ENCODE measurements at places on chromosomes 1 and 21.

GRCh38 chr1:55844322-55844721 lies 629.2 kb upstream of the USP24 start:
- no peak for DNase-seq

DNA sequence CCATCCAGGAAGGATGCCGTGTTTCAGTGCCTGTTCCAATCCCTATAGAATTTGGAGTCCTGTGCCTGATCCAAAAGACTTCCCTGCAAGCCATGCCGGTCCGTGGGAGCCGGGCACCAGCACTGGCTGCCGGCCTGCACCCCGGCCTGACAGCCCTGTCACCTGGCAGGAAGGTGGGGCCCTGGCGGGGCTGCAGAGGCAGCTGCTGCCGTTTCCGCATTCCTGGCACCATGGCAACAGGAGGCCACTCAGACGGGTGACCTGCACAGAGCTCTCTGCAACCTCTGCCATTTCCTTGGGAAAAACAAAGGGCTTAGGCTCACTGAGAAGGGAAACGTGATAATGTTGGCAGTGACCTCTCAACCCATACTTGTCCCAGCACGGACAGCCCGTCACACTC lies 63.2 kb upstream of the TMEM51 start:
- peak; percentile 82 for DNase-seq

DNA sequence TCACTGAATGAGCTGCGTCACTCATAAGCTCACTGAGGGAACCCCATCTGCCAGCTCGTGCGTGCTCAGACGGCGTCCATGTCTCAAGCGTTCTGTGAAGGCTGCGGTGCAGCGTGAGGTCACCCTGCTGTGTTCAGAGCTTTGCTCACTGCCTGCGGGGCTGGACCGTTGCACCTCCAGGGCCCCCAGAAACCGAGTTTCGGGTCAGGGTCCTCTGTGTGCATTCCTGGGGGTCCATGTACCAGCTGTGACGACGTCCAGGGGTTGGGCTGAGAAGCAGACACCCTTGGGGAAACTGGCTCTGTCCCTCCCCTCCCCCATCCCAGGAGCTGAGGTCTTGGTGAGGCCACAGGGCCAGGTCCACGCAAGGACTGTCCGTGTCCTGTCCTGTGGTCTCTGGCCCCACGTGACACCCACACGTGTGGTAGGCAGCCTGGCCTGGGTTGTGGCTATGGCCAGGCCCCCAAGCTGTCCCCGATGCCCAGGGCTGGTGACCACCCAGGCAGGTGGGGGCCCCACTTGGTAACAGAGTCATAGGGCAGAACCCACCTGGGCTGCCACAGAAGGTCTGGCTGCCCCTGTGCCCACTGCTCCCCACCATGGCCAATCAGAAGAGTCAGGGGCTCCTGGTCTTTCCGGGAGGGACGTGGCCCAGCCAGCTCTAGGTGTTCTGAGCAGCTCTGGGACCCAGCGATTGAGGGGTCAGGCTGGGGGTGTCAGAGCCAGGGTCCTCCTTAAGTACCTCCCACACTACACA lies 24.4 kb downstream of the FTCD start:
- DNase-seq = no peak

DNA sequence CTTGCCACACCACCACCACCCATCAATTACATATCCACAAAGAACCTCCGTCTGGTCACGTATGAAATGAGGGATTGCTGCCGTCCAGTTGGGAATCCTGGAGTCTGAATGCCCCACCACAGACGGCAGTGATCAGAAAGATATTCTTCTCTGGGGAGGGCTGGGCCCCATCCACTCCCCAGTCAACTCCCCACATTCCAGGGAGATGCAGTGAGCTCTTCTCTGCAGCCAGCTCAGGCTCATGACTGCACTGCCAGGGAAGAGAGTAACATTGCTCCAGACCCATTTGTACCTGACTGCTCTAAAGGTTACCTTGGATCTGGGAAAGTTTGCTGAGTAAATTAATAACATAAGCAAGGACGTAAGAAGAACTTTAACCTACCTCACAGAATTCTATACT lies 18.3 kb downstream of the DEGS1 start:
- DNase-seq = no peak

DNA sequence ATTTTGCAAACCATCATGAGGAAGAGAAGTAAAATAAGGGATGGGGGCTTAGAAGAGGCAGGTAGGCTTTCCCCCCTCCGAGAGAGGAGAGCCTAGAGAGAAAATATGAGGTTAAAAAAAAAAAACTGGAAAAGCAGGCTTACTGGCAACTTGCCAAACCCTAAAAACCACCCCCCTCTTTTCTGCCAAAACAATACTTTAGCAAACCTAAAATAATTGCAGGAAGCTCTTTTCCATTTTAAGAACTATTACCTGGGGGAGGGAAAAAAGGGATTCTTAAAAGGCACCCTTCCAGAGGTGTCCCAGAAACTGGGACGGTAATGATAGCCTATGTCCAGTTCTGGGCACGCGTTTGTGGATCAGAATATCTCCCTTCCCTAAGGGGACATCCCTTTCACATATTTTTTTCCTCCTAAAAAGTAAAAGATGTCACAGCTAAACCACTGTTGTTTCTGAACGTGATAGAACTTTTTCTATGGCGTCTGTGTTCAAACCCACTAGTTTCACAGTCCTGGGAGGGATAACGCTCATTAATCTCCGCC lies 1.1 kb upstream of the NFIA start:
- DNase-seq = no peak

GRCh38 chr1:21124846-21125245 lies 51.9 kb downstream of the EIF4G3 start:
- DNase-seq = no peak

GRCh38 chr1:25500694-25501093 lies 42.7 kb upstream of the LDLRAP1 start:
- no peak for DNase-seq

- no peak for DNase-seq
Measured at GRCh38 chr21:31658053-31658452, 1.4 kb upstream of the SOD1 start.

DNA sequence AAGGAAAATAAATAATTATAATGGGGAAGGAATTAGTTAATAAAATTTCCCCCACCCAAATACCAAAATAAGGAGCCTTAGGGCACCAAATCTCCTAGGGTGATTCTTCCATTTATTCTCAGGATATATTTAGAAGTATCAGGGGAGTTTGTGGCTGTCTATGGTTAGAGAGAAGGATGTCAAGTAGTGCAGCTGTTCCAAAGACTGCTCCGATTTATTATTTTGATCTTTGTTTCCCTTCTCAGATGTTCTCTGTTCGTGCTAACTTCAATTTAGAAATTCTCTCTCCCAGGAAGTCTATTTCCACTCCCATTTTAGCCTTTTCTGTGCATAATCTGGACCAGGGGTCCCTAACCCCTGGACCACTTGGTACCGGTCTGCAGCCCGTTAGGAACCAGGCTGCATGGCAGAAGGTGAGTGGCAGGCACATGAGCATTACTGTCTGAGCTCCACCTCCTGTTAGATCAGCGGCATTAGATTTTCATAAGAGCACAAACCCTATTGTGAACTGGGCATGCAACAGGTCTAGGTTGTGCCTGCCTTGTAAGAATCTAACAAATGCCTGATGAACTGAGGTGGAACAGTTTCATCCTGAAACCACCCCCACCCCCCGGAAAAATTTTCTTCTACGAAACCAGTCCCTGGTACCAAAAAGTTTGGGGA lies 9.3 kb upstream of the MAST2 start:
- DNase-seq = no peak

DNA sequence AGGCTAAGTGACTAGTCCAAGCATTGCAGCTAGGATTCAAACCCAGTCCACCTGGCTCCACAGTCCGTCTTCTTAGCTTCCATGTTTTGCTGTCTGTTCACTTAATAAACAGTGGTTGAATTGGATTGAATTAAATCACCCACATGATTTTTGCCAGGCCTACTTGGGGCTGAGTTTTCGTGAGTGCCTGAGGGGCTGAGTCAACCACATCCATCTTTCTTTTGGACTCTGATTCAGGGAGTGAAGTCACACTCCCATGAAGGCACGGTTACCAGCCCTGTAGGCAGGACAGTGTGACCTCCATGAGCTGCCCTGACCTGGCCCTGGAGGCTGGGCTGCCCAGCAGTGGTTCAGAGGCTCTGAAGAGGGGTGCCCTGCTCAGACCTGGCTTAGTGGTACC lies 123.7 kb downstream of the ACTL8 start:
- DNase-seq = no peak

- peak; percentile 47 for DNase-seq
Measured at GRCh38 chr1:62508187-62508758, 71.4 kb downstream of the USP1 start.

GRCh38 chr1:156675210-156676113 lies 1.7 kb downstream of the NES start:
- DNase-seq = no peak

GRCh38 chr1:38814444-38814983 lies 45.1 kb downstream of the RRAGC start:
- no peak for DNase-seq

GRCh38 chr1:155015527-155016230 lies 13.1 kb downstream of the ZBTB7B start:
- DNase-seq = no peak

- DNase-seq = no peak
Measured at GRCh38 chr1:36889478-36890226, 144.7 kb downstream of the GRIK3 start.

GRCh38 chr1:89525169-89525855 lies 683 bp downstream of the LRRC8B start:
- peak; percentile 26 for DNase-seq

- no peak for DNase-seq
Measured at GRCh38 chr1:183403498-183403897, 14.7 kb downstream of the NMNAT2 start.

- DNase-seq = no peak
Measured at GRCh38 chr1:199837321-199837720, 190.2 kb upstream of the NR5A2 start.

DNA sequence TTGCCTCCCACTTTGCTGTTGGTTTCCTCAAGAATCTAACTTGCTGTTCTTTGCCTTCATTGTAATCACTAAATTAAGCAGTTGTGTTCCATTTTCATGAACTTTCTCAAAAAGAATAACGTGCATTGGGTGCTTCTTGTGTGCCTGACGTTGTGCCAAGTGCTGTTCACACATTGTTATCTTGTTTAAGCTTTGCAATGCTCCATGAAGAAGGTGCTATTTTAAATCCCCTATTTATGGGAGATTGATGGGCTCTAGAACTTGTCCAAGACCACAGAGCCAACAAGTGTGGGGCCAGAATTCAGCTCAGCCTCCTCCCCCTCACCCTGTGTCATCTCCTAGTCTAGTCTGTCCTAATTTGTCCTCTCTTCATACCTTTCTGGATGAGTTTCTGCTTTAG lies 199.8 kb downstream of the C1orf94 start:
- DNase-seq = no peak

DNA sequence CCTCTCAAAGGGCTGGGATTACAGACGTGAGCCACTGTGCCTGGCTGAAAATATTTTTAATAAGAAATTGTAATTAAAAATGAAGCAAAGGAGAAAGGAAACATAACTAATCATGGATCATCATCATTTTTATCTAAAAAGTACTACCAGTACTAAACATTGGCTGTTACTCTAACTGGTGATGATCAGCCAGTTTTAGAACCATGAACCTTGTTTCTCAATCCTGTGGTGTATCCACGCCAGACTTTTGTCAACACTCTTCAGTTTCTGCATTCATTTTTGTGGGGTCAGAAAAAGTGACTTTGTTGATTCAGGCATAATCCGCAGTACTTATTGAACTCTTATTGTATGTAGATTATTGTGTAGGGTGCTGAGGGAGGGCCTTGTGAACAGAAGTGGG lies 52.3 kb downstream of the VPS13D start:
- no peak for DNase-seq

DNA sequence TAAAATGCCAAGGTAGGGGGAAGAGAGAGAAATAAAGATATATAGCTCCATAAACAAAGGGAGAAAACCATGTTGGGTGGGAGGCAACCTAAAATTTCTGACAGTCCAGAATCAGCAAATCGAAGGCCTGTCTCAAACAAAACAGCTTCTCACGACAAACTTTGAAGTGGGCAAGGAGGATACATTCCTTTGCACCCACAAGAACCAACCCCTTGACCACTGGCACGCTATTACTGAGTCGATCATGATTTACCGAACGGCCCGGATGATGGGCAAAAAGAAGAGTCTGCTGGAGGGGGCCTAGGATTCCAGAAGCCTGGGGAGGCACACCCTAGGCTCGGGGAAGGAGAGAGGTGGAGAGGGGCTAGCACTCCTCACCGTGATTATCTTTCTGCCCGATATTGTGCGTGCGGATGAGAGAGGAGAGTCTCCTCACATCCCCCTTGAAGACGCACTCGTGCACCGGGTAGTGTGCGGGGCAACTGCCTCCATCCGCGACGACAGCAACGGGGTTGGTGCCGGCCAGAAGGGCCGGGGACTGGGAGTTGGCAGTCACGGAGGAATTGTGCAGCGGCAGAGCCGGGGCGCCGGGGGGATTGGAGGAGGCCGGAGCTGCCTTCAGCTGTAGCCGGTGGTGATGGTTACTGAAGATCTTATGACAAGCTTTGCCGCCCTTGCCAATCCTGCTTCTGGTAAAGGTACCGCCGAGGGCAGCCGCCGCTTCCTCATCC lies 756 bp downstream of the ANKRD13C start:
- DNase-seq = peak; percentile 89

DNA sequence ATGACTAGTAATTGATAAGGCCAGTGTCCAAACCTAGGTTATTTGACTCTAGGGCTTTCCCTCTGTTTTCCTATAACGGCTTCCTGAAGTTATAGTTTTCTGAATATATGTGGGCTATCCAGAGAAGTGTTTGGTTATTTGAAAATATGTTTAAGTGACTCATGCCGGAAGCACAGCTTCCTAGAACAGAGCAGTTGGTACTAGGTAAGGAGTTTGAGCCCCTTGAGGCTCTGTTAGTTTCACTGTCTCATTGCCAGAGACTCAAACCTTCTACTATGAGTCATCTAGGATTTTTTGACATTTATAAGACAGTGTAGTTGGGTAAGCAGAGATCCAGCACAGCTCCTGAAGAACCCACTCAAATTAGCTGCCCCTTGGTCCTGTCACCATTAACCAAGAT lies 27.1 kb upstream of the LEPR start:
- no peak for DNase-seq

DNA sequence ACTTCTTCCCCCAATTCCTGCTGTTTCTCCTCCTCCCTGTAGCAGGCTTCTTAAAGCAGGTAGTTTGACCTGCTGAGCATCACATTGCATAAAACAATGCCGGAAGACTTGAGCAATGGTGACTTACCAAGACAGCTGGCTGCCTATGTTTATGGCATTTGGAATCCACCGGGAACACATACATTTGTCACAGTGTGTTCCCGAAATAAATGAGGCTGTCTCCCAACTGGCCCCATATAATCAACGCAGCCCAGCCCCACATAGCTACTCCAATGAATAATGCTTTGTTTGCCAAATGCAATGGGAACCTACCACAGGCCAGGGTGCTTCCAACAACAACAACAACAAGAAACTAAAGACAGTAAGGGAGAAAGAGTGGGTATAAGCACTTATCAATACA lies 186.1 kb upstream of the MAP1LC3C start:
- no peak for DNase-seq

- no peak for DNase-seq
Measured at GRCh38 chr1:111704776-111705175, 34.4 kb downstream of the INKA2 start.

DNA sequence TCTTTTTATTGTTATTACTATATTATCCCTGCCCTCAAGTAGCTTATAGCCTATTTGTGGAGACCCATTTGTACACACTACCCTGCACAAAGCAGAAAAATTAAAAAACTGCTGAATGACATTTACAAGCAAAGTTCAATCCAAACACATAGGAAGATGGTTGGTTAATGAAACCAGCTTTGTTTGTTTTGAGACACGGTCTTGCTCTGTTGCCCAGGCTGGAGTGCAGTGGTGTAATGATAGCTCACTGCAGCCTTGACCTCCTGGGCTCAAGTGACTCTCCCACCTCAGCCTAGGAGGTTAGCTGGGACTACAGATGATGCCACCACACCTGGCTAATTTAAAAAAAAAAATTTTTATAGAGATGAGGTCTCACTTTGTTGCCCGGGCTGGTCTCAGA lies 31.6 kb downstream of the TGFB2 start:
- no peak for DNase-seq
